OCI-LY7 (cell line): ENCODE measurements at places on chromosomes 11 and 22. TPM values are rescaled to one million over a fixed set of nuclear protein-coding genes. Genes with fewer than 3 reads are reported as not detected.

DNA sequence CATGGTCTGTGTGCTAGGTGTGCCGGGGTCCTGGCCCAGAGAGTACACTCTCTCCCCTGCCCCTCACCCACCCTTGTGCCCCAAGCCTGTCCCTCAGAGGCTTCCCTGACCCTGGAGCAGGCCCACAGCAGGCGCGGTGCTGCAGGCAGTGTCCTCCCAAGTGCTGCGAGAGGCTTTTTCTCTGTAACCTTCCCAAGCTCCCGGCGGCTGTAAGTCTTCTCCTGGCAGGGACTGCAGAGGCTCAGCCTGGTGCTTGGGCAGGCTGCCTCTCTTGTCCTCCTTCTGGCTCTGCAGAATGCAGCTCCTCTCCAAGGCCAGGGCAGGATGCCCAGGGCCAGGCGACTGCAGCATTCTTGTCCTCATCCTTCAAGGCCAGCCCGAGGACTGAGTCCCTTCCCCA, 15.9 kb downstream of the RFPL1 start:
- DNase-seq, result no peak

The DUSP8 gene
- not detected in 2 replicates for total RNA-seq

The CELSR1 gene
- total RNA-seq, result 3.7 and 4.9 TPM in 2 replicates

The HARBI1 gene
- total RNA-seq, result 7.1 and 8.4 TPM in 2 replicates

DNA sequence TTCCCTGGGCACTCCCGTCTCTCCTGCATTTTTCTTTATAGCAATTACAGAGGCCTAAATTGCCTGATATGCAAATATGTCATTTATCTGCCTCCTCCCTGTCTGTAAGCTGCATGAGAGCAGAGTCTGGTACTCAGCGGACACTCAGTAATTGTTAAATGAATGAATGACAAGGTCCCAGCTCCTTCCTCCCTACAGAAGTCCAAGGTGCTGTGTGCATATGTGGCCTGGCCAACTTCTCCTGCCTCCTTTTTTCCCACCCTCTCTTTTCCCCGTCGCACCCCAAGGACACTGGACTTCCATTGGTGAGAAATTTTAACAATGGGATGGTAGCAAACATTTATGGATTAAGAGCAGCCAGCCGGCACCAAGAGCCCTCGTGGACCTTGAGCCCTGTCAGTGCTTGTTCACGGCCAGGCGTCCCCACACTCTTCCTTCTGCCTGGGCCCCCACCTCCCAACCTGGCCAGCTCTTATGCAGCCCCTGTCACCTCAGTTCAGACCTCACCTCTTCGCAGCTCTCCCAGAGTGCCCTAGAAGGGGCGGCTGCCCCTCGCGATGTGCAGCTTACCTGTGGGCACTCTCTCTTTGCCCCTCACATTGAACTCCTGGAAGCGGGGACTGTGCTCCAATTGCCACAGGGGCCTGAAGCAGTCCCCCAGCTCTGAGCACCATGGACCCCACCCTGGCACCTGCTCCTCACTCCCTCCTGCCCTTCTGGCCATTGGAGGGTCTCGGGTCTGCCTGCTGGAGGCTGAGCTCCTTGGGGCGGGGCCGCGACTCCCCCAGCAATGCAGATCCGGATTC, 1.5 kb downstream of the TMPRSS6 start:
- DNase-seq, result no peak

The PRSS23 gene
- total RNA-seq, result not detected in 2 replicates

DNA sequence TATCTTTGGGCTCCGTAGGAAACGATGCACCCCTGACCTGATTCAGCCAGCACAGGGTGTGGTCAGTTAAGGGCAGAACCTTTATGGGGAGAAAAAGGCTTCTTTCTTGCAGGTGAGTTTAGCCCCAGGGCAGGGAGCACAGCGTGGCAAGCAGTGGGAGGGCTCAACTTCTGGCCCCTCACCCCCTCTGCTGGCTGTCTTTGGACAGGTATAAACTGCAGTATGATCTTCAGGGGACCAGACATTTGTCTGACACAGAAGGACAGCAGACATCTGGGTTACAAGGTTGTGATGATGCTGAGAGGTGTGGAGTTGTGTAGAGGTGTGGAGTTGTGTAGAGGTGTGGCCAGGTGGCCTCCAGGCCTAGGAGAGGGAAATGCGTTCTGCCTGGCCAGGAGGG, 324.0 kb upstream of the PLET1 start:
- peak; percentile 2 for DNase-seq

DNA sequence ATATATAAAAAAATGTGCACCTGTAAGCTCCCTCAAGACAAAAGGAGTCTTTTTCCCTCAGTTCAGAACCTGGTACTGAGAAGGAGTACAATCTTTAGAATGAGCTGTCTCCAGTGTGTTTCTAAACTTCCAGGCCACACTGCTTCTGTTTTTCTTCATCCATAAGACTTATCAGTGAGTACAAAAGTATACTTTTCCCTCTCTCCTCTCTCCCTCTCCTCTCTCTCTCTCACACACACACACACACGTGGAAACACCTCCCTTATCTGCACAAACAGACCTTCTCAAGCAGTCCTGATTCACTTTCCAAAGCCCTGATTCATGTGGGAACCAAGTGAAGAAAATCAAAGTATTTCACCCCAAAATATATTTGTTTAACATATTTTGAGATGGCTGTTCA, 220.7 kb upstream of the UBASH3B start:
- DNase-seq, result no peak

The RAG2 gene
- total RNA-seq, result not detected in 2 replicates

- DNase-seq, result no peak
Observed at GRCh38 chr11:124479561-124479960, 34.1 kb upstream of the OR8B8 start.

The MTNR1B gene
- total RNA-seq, result not detected in 2 replicates

GRCh38 chr11:72833811-72834493, 19.7 kb downstream of the ATG16L2 start:
- DNase-seq, result no peak

The SERPIND1 gene
- not detected in 2 replicates for total RNA-seq

- DNase-seq, result peak; percentile 20
Observed at GRCh38 chr22:44710474-44711240, 8.7 kb downstream of the PRR5 start.

The GAS2 gene
- total RNA-seq, result 3.0 and 4.1 TPM in 2 replicates

- DNase-seq, result no peak
Observed at GRCh38 chr11:129720156-129720555, 95.5 kb upstream of the TMEM45B start.

DNA sequence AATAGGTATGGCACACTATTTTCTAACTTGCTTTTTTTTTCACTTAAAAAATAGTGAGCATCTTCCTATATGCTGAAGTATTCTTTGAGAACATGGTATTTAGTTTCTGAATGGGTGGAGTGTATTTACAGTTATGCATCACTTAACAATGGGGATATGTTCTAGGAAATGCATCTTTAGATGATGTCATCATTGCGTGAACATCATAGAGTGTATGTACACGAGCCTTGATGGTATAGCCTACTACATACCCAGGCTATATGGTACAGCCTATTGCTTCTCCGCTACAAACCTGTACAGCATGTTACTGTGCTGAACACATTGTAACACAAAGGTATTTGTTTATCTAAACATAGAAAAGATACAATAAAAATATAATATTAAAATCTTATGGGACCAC, 124.3 kb upstream of the ASPHD2 start:
- DNase-seq, result no peak

DNA sequence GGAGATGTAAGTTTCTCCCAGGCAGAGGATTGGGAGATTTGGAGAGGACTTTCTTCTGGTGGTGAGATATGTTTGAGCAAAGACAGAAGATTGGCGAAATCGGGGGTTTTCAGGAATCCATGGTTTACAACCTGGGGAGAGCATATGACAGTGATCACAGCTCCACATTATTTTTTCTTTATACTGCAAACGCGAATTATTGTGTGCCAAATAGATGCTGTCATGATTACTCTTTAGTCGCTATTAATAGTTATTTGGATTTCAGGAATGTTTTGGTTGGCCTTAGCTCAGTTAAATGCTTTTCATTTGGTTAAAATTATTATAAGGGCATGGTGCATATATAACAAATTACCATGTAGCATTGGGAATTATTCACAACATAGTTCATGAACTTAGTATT, 15.2 kb downstream of the ATXN10 start:
- DNase-seq, result no peak

The UBXN1 gene
- 129 and 140 TPM in 2 replicates for total RNA-seq

DNA sequence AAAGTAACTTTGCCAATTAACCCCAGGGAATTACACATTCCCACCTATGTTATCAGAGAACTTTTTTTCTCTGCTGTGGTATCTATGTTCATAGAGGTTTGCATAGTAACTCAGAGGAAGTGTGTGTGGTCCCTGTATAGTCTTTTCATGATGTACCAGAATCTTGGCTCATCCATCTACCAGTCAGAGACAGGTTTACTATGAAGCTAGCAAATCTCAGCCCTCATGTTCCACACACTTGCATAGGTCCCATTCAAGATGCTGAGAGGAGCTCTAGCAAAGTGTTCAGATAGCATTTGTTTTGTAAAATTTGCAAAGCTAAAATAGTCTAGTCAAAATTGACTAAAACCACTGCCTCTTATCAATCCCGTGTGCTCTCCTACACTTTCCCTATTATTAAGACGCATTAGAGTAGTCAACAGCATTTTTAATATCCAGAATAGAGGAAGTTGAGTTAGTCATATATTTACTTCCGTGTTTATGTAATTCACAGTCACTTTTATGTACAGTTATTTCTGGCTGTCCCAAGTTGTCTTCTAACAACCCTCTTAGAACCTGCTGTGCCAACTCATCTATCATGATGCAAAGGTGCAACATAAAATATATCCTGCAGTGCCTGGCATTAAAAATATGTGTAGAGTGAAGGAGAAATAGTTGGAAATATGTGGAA, 184.2 kb downstream of the FAM76B start:
- no peak for DNase-seq

DNA sequence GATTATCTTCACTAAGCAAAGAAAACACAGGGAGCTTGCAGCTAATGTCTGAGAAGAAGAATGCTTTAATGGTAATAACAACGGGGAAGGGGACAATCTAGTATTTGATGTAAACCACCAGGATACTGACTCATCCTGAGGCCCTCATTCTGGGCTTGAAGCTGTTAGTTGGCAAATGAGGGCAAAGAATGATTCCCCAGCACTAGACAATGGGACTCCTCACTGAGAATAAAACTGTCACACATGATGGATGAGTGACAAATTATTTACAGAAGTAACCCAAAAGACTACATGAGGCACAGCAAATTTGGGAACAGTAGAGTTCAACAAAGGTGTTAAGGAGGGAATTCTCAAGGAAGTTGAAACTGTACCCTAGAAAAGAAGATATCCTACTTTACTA, 76.3 kb downstream of the FAM168A start:
- no peak for DNase-seq

The IL18 gene
- not detected in 2 replicates for total RNA-seq
